ENCODE measurements at places on chromosomes 2 and 18.

DNA sequence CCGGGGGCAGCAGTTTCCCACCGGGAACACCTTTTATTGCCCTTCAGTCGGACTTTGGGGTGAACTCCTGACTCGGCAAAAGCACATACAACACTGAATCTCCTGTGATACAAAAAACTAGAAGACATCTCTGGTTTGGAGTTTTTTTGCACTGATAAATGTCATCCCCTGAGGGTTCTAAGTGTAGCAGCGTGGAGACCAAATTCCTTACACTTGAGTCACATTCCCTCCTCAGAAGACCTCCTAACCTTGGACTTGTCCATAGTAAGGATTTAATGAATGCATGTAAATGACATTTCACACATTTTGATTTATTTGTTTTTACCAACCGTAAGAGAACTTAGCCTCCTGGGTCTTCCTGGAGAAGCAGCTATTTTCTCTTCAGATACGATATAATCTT is 54.0 kb upstream of the GPR45 start:
- DNase-seq, result no peak

DNA sequence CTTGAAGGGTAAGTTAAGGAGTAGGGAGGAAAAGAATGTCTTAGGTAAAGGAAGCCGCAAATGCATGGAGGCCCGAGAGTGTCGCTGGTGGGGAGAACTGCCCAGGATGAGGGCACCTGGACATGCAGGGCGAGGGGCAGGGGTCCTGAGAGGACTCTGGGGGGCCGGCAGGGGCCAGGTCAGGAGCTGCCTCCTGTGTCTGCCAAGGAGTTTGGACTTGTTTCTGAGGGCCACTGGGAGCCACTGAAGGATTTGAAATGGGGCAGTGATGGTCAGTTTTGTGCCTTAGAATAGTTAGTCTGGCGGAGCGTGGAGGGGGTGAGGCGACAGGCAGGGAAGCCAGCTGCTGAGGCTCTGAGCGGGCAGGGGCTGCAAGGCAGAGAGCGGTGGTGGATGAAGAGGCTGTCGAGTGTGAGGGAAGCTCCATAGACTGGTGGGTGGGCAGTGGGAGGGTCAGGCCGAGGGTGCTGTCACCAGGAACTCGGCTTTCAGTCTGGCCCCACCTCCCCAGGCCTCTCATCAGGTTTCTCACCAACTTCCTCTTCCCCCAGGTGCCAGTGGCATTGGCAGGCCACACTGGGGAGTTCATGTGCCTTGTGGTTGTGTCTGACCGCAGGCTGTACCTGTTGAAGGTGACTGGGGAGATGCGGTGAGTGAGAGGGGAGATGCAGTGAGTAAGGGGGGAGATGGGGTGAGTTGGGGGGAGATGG is 14.7 kb upstream of the SLC4A3 start:
- no peak for DNase-seq

- DNase-seq, result no peak
Measured at GRCh38 chr18:67260841-67261240, 255.7 kb downstream of the DSEL start.

- DNase-seq, result no peak
Measured at GRCh38 chr18:44882163-44882868, 201.6 kb downstream of the SETBP1 start.

GRCh38 chr2:7703048-7703447 is 785.8 kb downstream of the RNF144A start:
- no peak for DNase-seq

DNA sequence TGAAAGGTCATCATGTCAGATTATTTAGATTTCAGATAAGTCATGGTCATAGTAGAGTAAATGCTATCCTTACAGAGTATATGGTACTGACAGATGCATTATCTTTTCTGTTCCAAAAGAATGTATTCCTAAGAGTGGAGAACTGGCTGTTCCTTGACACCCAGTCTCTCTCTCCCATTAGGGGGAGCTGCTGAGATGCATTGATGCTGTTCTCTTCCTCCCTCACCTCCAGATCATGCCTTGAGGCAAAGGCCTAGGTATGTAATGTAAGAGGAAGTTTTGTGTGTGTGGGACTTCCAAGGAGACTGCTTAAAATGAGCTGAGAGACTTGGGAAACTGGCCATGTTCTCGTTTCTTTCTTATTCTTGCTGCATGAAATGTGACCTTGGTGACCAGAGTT is 979.5 kb upstream of the CELF4 start:
- DNase-seq, result no peak

- DNase-seq, result no peak
Measured at GRCh38 chr2:170929686-170930050, 615 bp downstream of the GORASP2 start.

DNA sequence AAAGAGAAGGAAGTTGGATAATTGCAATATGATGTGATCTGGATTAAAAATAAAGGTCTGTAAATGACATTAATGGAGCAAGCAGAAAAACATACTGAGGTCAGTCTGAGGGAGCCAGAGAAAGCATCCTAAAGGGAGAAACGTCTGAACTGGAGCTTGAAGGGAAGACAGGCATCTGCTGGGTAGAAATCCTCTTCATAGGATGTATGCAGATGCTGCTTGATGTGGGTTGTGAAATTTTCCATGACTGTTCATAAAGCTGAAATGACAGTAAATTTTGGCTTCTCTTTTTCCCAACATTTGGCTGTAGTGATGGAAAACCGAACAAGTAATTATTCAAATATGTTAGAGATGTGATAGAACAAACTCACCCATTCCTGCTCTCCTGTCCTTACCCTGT is 287.6 kb downstream of the CAMKMT start:
- DNase-seq, result no peak

DNA sequence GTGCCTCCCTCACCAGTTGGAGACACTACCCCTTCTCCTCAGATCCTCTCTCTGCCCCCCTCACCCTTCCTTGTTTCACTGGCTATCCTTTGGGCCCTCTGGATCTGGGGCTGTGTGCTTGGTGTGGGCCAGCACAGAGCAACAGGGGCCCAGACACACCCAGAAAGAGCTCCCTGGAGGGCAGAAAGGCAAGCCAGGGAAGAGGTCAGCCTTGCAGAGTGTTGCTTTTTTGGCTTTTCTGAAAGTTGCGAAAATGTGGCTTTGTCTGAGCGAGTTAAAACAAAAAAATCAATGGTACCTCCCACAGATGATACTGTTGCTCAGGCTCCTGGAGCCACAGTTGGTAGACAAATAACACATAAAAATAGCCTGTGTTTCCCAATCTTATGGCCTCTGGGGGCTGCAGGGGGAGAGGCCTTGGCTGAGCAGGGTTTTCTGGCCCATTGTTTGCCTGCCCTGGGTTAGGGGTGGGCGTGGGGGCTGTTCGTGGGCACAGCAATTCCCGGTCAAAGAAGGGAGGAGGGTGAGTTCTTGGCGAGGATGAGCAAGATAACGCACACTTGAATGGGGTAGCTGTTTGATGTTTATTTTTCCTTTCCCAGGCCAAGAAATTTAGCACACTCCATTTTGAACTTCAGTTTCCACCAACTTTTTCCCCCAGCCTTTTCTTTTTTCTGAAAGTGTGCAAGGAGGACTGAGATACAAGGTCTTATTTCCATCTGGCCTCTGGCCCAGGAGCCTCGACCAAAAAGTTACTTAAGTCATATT is 167.0 kb upstream of the HAAO start:
- no peak for DNase-seq

GRCh38 chr2:147594038-147594437 is 250.8 kb upstream of the ACVR2A start:
- no peak for DNase-seq

GRCh38 chr2:67485431-67485830 is 88.3 kb downstream of the ETAA1 start:
- no peak for DNase-seq

DNA sequence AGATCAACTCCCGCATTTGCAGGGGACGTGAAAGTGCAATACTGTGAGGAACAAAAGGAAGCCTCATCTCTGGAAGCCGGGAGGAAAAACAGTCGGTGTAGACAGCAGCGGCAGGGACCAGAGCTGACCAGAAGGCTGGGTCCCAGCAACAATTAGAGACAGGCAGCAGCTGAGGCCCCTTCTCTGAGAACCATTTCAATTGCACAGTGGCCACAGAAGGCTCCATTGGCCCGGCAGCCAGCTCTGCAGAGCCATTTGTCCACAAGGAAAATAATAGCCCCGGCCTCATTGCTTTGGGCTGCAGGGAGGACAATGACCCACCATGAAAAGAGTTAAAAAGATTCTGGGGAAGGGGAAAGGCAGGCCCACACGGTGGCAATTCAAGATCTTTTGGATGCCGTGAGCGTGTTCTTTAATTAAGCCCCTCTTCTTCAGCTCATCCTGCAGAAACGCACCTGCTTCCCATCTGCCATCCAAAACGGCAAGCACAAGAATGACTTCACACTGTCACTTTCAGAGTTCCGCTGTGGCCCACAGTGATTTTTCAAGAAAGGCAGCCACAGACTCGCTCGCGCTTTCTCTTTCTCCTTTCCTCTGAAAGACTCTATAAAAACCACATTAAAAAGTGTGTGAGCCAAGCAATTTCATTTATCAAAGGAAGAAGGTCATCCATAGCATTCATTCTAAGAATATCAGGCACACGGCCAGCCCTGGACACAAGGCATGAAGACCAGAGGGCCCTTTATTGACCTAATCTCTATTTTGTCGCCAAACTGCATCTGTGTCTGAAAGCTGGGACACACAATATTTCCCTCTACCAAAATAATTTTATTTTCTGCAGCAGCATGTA is 293.6 kb downstream of the SOX11 start:
- DNase-seq, result no peak

DNA sequence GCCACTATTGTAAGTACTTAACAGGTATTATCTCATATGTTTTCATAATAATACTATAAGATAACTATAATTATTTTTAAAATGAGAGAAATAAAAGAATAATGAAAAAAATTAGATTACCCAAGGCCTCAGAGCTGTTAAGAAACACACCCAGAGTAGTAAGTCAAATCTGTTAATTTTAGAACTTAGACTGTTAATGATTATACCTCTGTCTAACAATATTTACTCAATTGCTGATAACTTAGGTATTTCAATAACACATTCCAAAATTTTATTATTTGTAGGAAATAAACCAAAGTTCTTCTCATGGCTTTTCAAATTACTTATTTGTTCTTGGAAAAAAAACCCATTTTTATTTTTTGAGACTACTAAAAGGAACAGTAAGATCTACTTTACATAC is 227.5 kb upstream of the KCNH7 start:
- DNase-seq, result no peak

- DNase-seq, result no peak
Measured at GRCh38 chr2:139968588-139968987, 1188.4 kb upstream of the NXPH2 start.

DNA sequence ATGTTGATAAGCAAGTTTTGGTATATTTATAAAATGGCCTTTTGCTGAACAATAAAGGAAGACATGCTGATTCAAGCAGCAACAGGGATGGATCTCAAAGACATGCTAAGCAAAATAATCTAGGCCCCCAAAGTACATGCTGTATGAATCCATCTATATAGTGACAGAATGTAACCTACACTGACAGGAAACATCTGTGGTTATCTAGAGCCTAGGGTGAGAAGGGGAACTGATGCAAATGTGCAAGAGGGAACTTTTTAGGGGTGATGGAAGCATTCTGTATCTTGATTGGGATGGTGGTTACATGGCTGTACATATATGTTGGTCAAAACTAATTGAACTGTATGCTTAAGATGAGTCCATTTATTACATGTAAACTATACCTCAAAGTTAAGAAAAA is 24.2 kb downstream of the CNRIP1 start:
- no peak for DNase-seq

DNA sequence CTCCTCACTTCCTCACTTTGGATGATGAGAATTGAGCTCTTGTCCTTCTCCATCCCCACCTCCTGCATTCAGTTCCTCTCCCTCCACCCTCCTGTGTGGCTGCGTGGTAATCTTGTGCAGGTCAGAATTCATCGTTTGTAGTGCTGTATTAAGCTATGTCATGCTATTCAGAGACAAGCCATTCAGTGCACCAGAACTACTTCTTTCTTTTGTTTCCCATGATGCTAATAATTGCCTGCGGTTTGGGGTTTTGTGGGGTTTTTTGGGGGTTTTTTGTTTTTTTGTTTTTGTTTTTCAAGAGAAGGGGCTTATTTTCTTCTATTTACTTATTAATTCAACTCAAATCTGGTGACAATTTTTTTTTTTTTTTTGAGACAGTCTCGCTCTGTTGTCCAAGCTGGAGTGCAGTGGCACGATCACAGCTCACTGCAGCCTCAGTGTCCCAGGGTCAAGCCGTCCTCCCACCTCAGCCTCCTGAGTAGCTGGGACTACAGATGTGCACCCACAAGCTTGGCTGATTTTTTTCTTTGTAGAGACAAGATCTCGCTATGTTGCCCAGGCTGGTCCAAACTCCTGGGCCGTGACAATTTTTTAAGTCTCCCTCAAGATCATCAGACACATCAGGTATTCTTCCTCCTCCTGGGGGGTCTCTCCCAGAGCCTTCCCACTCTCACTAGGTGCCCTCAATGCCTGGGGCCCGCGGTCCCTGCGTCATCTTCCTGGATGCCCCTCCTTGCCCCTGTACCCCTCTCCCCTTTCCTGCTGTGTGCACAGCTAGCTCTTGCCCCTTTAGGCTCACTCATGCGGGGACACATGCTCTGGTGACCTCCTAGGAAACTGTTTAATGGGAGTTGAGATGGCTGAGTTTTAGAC is 37.8 kb downstream of the MAL start:
- no peak for DNase-seq

- no peak for DNase-seq
Measured at GRCh38 chr2:106004851-106005250, 189.2 kb downstream of the UXS1 start.

- no peak for DNase-seq
Measured at GRCh38 chr18:71707985-71708500, 836.1 kb downstream of the CBLN2 start.

- DNase-seq, result no peak
Measured at GRCh38 chr18:6174983-6175745, 239.5 kb downstream of the L3MBTL4 start.

DNA sequence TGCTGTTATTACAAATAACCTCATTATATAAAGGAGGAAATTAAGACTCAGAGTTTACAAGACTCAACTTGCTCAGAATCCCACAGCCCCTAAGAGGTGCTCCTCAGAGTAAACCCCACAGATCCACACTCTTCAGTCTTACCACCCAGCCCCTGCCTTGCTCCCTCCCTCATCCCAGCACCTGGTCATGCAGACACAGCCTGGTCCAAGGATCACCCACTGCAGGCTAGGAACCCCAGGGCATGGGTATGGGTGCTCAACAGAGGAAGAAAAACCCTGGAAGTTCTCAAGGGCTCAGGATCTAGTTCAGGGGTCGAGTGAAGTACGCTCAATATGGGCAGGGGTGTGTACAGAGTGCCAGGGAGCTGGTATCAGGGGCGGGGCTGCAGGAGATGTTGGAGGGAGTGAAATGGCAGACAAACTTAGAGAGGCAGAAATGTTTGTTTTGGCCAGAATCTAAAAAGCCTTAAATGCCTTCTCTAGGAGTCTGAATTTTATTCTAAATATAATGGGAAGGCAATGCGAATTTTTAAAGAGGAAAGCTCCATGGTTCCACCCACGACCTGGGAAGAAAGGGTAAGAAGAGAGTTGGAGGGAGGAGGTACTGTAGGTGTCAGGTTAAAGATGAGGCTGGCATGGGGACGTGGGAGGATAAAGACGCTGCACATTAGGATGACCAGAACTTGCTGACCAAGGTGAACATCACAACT is 79.1 kb upstream of the MGAT4A start:
- DNase-seq, result no peak

Data from stimulated activated CD4-positive, alpha-beta T cell treated with anti-CD3 and anti-CD28 coated beads, TNF-alpha, amount 100 ng/mL, for 4 hours (primary cell).